ENCODE measurements at places on chromosomes 4 and X.
A peak's percentile ranks its signal among the peaks of the same experiment; 100 is the strongest.

DNA sequence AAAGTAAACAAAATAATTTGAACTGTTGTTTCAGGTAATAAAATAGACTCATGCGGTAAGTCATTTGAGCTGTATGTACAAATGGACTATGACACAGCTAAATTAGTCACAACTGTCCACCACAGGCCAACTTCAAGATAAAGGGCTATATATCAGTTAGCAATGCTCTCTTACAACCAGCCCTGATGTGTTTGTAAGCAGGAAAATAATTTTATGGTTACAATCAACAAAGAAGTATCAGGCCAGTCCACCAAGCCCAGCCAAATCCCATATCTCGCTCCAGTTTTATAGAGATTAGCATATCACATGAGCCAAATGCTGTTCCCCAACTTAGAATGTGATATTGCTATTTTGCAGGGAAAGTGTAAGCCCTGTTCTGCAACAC lies 511 bp upstream of the DUSP21 start:
- DNase-seq, result no peak
- no peaks in the 10 kb centered on the region for H3K4me1 ChIP-seq
- no peak overlapping the region for H3K27ac ChIP-seq
- H3K27me3 ChIP-seq, result no peaks in the 10 kb centered on the region
- H3K4me3 ChIP-seq, result no peak overlapping the region
- H3K36me3 ChIP-seq, result peaks cover under 1% of the 10 kb centered on the region

GRCh38 chr4:174156239-174156826 lies 127.1 kb downstream of the FBXO8 start:
- H3K27ac ChIP-seq, result no peak overlapping the region
- peaks cover 26% of the 10 kb centered on the region for H3K27me3 ChIP-seq
- DNase-seq, result no peak
- no peaks in the 10 kb centered on the region for H3K36me3 ChIP-seq
- peaks cover 2% of the 10 kb centered on the region for H3K4me1 ChIP-seq
- no peak overlapping the region for H3K4me3 ChIP-seq

- no peak overlapping the region for H3K4me3 ChIP-seq
- H3K36me3 ChIP-seq, result no peaks in the 10 kb centered on the region
- DNase-seq, result peak; percentile 21
- H3K4me1 ChIP-seq, result peaks cover 11% of the 10 kb centered on the region
- no peaks in the 10 kb centered on the region for H3K27me3 ChIP-seq
- H3K27ac ChIP-seq, result no peak overlapping the region
Measured at GRCh38 chrX:13428053-13428786, 108.4 kb upstream of the ATXN3L start.

DNA sequence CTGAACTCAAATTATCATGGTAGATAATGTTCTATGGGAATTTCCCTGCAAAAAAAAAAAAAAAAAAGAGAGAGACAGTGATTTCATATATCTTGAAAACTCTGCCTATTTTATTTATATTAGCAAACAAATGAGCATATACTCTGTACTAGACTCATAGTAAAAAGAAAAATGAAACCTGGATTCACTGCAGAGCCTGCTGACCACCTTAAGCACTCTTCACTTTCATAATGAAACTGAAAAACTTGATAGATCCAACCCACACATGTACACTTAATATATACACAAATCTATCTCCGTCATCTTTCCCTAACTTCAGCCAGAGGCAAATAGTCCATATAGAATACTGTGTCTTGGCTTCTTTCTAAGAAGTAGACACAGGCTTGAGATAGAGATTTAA lies 226.1 kb upstream of the KCNIP4 start:
- H3K4me1 ChIP-seq, result no peaks in the 10 kb centered on the region
- no peak overlapping the region for H3K4me3 ChIP-seq
- H3K27ac ChIP-seq, result no peak overlapping the region
- H3K36me3 ChIP-seq, result no peaks in the 10 kb centered on the region
- DNase-seq, result no peak
- H3K27me3 ChIP-seq, result no peaks in the 10 kb centered on the region

DNA sequence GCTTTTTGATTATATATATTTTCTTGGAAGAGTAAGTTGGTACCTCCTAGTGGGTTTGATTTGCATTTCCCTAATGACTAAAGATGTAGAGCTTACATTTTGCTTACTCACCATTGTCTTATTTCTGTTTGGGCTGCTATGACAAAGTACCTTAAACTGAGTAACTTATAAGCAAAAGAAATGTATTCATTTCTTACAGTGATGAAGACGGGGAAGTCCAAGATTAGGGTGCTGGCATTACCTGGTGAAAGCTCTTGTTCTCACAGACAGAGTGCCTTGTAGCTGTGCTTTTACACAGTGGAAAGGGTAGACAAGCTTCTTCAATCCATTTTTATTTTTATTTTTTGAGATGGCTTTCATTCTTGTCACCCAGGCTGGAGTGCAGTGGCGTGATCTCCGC lies 229.2 kb upstream of the AGA start:
- H3K27ac ChIP-seq, result no peak overlapping the region
- H3K36me3 ChIP-seq, result no peaks in the 10 kb centered on the region
- no peaks in the 10 kb centered on the region for H3K27me3 ChIP-seq
- DNase-seq, result no peak

DNA sequence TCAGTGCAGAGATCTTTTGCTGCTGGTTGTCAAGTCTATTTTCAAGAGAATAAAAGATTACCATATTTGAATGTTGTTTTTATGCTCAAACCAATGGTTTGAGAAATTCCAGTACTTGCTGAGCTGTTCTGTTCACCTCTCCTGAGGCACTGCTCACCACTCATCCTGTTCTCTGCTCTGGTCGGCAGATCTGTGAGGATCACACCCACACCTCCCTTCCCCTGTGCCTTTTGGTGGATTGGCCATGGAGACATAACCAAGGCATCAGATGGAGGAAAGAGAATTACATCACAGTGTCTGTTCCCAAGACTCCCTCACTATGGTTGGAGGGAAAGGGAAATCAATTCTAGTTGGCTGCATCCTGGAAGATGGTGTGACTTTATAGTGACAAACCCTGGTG lies 391.6 kb downstream of the ARHGAP24 start:
- no peak overlapping the region for H3K4me3 ChIP-seq
- no peaks in the 10 kb centered on the region for H3K36me3 ChIP-seq
- no peaks in the 10 kb centered on the region for H3K27me3 ChIP-seq
- no peak for DNase-seq

- H3K4me3 ChIP-seq, result no peak overlapping the region
- no peak for DNase-seq
- peaks cover 7% of the 10 kb centered on the region for H3K27me3 ChIP-seq
- H3K27ac ChIP-seq, result no peak overlapping the region
- no peaks in the 10 kb centered on the region for H3K36me3 ChIP-seq
- H3K4me1 ChIP-seq, result no peaks in the 10 kb centered on the region
Measured at GRCh38 chr4:146235654-146236177, 21.4 kb downstream of the REELD1 start.

DNA sequence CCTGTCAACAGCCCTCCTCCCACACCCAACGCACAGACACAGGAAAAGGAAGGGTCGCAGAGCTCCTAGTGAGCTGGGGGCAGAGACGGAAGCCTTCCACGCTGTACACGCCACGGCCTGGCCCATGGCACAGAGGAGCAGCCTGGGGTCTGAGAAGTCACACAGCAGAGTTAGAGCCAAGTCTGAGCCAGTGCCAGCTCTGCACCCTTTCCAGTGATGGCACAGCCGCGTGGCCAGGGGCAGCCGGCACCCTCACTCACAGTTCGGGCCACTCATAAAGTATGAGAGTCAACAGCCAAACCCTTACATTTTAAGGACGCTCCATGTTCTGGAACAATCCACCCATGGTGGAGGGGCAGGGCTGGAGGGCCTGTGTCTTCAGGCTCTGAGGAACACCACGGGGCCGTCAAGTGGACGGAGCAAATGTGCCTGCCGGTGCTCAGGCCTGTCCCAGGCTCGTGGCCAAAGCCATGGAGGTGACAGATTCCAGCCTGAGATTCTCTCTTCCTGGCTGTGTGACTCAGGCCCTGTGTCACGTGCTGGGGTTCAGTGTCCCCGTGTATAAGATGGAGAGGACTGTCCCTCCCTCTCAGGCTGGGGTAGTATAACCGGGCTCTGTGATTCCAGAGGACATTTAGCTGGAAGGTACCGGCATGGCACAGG lies 91.2 kb downstream of the ABLIM2 start:
- no peak for DNase-seq
- no peak overlapping the region for H3K4me3 ChIP-seq
- no peaks in the 10 kb centered on the region for H3K4me1 ChIP-seq
- no peak overlapping the region for H3K27ac ChIP-seq
- peaks cover 5% of the 10 kb centered on the region for H3K36me3 ChIP-seq

DNA sequence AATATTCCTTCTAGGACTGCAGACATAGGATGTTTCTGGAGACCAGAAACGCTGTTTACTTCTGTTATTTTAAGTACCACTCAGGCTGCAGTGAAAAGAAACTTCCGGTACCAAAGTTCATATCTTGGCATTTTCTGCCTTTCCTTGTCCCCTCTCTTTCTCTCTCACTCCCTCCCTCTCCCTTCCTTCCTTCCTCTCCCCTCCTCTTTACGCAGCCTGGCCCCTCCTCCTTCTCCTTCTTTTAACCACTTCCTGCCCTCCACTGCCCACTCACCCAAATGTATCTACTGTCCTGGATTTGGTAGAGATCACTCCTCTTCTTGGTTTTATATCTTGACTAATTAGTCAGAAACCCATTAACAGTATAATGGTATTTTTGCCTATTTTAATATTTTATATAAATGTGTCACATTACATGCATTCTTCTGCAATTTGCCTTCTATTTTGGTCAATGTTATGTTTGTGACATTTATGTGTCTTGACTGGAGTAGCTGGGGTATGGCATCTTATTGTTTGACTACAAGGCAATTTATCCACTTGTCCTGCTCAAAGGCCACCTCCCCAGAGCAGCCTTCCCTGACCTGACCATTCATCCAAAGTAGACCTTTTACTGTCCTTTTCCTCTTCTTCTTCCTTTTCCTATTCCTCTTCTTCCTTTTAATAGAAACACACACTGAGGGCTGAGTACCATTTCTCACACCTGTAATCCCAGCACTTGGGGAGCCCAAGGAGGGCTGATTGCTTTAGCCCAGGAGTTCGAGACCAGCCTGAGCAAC lies 56.9 kb downstream of the BCOR start:
- peak overlapping the region; percentile 39 for H3K4me3 ChIP-seq
- no peak overlapping the region for H3K27ac ChIP-seq
- H3K36me3 ChIP-seq, result no peaks in the 10 kb centered on the region
- H3K27me3 ChIP-seq, result no peaks in the 10 kb centered on the region

DNA sequence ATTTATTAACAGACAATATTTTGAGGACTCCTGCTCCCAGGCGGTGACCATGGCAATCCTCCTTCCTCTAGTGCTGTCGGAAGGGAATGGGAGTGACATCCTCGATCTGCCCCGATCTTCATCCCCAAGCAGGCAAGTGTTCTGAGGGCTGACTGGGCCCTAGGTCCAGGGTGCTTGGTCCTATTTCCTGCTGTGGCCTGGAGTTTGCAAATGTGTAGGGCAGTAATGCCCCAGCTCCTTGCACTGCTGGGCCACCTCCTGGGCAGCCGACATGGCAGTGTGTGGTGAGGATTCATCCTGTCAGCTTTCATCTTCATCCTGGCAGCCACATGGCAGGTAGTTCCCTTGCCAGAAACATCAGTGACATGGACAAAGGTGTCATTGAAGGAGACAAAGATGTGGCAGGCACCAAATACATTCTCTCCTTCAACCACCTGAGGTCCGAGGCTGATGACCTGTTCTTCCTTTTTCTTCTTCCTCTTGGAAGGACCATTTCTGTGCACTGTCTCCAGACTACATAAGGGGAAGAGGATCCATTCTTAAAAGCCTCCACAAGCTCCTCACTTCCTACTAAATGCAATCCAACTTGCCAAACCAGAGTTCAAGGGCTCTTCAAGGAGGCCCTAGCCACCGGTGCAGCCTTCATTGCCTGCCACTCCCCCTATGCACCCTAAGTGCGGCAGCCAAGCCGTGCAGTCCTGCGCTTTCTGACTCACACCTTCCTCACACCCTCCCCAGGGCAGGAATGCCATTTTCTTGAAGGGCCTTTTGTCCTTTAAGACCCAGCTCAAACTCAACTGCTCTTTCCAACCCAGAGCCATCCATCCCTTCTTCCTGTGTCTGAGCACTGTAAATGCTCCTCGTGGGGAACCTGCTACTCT lies 65.7 kb downstream of the TMEM154 start:
- H3K27ac ChIP-seq, result no peak overlapping the region
- H3K4me1 ChIP-seq, result no peaks in the 10 kb centered on the region
- peaks cover 5% of the 10 kb centered on the region for H3K27me3 ChIP-seq
- no peaks in the 10 kb centered on the region for H3K36me3 ChIP-seq

GRCh38 chrX:72475952-72476668 lies 96.5 kb downstream of the HDAC8 start:
- H3K4me1 ChIP-seq, result no peaks in the 10 kb centered on the region
- H3K27ac ChIP-seq, result no peak overlapping the region
- no peak overlapping the region for H3K4me3 ChIP-seq
- no peaks in the 10 kb centered on the region for H3K27me3 ChIP-seq
- peaks cover 16% of the 10 kb centered on the region for H3K36me3 ChIP-seq

DNA sequence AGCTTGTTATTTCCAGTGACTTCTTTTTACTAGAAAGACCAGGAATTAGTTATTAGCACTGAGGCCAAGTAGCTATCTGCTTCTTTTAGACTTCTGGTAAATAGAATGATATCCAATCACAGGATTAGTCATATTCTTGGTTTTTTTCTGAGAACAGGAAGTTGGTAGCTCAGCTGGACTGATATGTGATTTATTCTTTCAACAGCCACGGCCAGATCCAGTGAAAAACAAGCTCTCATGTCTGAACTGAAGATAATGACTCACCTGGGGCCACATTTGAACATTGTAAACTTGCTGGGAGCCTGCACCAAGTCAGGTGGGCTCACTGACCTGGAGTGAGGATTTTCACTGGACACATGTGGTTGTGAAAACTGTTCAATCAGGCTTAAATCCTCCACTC lies 48.6 kb downstream of the PDGFRA start:
- DNase-seq, result no peak
- no peaks in the 10 kb centered on the region for H3K36me3 ChIP-seq
- H3K27me3 ChIP-seq, result peaks cover 38% of the 10 kb centered on the region

- H3K4me1 ChIP-seq, result no peaks in the 10 kb centered on the region
- peaks cover 7% of the 10 kb centered on the region for H3K27me3 ChIP-seq
- DNase-seq, result no peak
- H3K27ac ChIP-seq, result no peak overlapping the region
- H3K4me3 ChIP-seq, result no peak overlapping the region
- no peaks in the 10 kb centered on the region for H3K36me3 ChIP-seq
Measured at GRCh38 chr4:89957046-89957926, 62.6 kb downstream of the MMRN1 start.

DNA sequence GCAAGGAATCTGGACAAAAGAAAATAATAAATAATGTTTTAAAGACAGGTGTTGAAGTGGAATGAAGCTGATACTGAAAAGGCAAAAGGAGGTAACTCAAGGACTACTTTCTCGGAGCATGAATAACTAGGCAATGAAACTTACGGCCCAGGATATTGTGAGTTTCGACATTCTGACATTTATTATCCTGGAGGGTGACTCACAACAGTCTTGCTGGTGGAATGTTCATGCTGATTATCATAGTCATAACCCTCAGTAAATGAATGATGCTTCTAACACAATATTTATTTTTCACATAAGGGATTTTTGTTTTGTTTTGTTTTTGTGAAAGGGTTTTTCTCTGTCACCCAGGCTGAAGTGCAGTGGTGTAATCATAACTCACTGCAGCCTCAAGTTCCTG lies 147.0 kb upstream of the HPGD start:
- no peak overlapping the region for H3K4me3 ChIP-seq
- H3K36me3 ChIP-seq, result no peaks in the 10 kb centered on the region
- H3K27me3 ChIP-seq, result peaks cover 8% of the 10 kb centered on the region
- no peaks in the 10 kb centered on the region for H3K4me1 ChIP-seq
- no peak overlapping the region for H3K27ac ChIP-seq
- no peak for DNase-seq

- no peak for DNase-seq
- H3K4me1 ChIP-seq, result peaks cover 7% of the 10 kb centered on the region
- no peak overlapping the region for H3K27ac ChIP-seq
Measured at GRCh38 chr4:110867251-110867960, 244.5 kb upstream of the PITX2 start.

Data from activated naive CD8-positive, alpha-beta T cell treated with anti-CD3 and anti-CD28 coated beads for 36 hours (primary cell).